Naive thymus-derived CD4-positive, alpha-beta T cell (primary cell): ENCODE measurements at places on chromosomes 7 and 10.

GRCh38 chr10:99711129-99711719 is 20.7 kb downstream of the COX15 start:
- peak; percentile 17 for DNase-seq

GRCh38 chr7:449324-450019 is 70.2 kb downstream of the PDGFA start:
- DNase-seq = no peak

GRCh38 chr10:98195120-98195519 is 60.7 kb downstream of the R3HCC1L start:
- no peak for DNase-seq

GRCh38 chr10:101874252-101874651 is 30.7 kb upstream of the KCNIP2 start:
- no peak for DNase-seq

- DNase-seq = no peak
Measured at GRCh38 chr7:137446025-137446424, 102.5 kb upstream of the PTN start.

GRCh38 chr7:42151309-42151708 is 85.7 kb downstream of the GLI3 start:
- DNase-seq = no peak

GRCh38 chr7:88041583-88041982 is 107.5 kb downstream of the ADAM22 start:
- no peak for DNase-seq

DNA sequence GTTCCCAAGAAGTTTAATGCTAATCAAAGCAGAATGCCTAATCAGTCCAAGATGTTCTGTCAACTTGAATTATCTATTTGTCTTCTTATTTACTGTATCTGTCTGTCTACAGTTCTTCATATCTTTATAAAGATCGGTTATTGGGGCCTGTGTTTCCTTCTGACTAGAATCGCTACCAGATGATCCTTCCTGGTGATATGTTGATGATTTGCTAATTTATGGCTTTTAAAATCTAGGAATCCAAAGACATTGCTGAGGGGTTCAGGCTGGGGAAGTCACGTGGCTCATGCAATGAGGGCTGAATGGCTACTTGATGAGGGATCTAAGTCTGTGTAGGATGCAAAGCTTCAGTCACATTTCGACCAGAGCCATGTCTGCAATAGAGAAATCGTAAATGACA is 536.3 kb downstream of the KCNMA1 start:
- DNase-seq = no peak

DNA sequence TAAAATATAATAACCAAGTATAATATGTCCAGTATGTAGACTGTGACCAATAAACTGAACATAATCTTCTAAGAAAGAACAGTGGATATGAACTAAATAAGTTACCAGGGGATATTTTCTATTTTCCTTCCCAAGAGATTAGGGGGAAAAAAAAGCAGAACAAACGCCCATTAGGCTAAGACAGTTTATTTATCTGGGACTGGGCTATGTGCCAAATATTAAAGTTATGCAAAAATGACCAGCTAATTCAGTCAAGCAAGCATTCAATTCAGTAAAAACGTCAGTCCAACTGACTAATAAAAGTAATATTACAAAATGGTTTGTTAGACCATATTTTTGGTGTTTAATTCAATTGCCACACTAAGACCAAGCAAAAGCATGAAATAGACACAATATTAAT is 122.2 kb downstream of the TSPAN12 start:
- no peak for DNase-seq

GRCh38 chr7:89798599-89798996 is 355.7 kb upstream of the STEAP1 start:
- DNase-seq = no peak

DNA sequence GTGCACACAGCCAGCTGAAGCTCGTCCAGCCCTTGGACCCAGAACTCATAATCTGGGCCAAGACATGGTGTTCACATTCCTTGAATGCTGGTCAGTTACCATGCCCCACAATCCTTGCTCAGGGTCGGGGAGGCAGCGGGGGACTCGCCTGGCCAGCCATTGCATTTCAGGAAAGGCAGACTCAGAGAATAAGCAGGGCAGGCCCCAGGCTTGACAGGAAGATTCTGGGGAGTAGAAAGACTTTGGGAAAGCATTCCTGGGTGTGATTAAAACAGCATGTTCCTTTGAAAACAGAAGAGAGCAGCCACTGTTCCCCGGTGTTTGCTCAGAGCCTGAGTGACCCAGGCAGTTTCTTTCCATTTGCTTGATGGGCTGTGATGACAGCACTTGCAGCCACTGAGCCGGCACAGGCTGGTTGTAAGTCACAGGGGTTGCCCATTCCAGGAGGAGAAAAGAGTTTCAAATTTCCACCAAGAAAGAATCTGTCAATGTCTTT is 473.7 kb downstream of the TYW1 start:
- DNase-seq = no peak

DNA sequence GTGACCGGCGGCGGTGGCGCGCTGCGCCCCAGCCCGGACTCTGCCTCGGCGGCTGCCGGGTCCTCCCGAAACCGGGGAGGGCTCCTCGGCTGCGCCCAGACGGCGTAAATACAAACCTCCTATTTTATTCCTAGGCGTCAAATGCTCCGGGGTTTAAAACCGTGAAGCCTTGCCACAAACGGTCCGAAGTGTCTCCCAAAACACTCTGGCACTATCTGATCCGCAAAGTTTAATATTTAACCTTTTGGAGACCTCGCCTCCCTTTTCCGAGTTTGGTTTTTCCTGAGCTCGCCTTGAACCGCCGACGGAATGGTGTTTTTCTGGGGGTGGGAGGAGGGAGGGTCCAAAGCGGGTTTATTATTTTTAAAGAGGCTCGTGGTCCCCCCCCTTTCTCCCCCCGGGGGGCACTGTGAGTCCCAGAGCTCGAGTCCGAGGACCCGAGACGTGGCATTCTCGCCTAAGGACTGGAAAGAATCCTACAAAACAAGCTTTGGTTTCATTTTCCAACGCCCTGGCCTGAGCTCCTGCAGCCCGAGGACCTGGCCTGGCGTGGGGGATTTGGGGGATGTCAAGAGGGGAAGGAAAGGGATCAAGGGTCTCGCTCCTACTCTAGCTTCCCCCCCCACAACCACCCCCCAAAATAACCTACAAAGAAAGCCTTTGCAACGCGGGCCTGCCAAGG is 1.8 kb downstream of the TNRC18 start:
- DNase-seq = no peak

DNA sequence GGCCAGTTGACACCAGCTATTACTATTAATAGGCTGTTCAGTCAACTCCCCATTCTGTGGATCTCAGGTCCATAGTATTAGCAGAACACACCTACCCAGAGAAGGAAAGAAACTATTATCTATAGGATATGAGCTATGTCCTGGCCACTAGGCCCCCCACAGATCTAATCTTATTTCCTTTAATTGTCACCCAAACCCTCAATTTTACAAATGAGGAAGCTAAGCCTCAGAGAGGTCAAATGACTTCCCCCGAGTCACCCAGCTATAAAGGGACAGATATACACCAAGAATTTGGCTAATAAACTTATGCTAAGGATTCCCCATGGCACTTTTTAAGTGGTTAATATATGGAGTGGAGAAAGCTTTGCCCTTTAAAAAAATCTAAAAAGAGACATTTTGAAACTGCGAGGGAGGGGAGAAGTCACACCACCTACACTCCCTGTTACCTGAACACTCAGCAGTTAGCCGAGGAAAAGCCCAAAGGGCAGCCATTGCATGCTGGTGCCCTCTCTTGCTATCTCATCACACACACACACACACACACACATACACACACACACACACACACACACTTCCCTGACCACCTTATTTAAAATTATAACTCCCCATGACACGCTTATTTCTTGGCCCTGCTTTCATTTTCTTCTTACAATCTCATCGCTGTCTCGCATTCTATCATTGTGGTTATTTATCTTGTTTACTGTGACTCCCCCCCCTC is 157.0 kb upstream of the ADO start:
- DNase-seq = no peak

DNA sequence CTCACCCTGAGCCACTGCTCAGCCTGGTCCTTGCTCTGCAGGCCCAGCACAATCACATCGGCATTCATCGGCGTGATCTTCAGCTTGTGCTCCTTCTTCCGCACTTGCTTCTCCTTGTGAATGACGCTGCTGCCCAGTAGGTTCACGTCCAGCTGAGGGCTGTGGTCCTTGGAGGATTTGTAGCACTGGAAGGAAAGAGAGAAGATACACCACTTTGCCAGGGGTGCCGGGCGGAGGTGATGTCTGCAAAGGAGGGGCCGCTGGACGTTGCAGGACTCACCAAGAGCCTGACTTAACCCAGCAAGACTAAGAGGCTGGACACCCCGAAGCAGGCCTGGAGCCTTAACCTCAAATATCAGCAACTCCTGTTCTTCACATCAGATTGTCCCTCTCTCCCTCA is 74.8 kb downstream of the VWA2 start:
- no peak for DNase-seq
